Suprapubic skin (tissue), 4 donors: ENCODE measurements at places on chromosomes 16 and 17.

DNA sequence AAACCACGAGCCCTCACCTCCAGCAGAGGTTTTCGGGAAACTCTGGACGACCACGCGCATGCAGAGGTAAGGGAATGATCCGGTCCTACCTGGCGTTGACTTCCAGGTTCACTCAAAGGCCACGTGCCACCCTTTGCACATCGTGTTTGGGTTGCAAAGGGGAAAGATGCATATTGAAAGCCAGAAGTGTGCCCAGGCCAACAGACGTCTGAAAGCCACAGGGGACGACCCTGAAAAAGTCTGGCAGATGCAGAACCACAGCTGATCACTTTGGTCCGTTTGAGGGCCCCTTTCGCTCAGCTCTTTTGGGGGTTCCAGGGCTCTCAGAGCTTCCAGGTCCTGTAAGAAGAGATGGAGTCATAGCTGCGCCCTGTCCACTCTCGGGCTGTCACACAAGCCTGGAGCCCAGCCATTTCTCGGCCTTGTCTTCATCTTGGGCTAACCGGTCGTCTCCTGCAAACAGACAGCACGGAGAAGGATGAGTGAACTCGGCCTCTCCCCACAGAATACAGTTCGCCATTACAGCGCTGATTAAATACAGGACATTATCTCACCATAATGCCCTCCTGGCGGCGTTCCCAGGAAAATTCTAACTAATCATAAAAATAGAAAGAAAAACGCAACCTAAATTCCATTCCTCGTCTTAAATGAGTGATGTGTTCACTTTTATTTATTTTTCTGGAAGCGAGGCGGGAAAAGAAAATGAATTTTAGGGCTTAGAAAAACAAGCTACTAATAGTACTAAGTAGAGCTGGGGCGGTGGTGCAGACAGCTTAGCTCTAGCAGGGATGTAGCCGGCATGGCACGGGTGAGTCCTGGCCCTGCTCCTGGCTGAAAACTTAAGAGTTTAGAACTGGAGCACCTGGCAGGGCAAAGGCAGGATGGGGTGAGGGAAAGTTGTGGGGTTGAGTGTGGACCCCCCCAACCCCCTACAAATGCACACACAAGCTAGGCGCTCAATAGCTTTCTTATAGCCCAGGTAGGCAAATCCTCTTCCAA lies 45.5 kb upstream of the ZFHX3 start:
- DNase-seq, result no peak

DNA sequence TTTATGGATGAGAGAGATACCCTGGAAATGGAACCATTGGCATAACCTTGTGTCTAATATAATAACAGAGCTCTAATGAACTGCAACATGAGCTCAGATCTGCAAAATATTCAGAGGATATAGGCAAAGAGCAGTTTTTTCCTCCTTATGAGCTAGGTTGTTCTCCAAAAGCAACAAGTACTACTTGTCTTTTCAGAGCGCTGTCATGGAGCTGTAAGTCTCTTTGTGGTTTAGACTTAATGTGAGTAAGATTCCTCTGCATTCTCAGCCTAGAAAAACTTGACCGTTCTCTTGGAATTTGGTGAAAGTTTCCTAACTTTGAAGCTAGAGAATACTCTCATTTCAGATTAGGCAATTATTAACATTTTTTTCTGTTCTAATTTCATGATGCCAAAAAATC lies 85.2 kb downstream of the FTO start:
- DNase-seq, result no peak

DNA sequence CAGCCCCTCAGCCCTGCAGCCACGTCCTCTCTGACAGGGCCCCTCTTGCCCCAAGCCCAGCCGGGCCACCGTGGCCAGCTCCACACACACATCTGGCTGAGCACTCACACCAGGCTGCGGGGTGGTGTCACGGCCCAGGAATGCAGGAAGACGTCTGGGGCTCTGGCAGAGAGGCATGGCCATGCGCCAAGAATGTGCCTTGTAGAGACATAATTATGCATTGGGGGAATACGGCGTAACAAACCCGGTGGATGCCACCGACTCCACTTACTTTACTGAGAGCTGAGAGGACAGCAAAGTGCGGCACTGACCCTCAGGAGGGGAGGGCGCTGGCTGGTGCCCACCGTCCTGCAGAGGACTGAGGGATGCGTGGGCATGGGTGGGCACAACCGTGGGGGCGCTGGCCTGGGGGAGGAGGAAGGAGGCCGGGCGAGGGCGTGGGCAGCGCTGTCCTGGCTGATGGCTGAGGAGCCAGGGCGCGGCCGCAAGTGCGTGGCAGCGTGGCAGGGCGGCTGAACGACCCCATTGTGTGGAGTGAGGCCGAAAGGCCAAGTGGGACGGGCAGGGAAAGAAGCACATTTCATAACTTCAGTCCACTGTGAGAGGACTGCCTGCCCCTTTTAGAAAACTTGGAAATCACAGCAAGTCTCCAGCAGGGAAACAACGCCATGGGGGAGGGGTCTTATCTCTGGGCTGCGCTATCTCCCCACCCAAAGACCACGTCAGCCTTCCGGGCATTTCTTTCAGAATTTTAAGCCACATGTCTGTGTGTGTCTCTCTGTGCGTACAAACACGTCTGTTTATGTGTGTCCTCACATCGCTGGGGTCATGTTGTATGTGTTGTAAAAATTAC lies 30.6 kb downstream of the METRNL start:
- peak; percentile 97 for DNase-seq

GRCh38 chr17:69870751-69871199 lies 204.2 kb upstream of the KCNJ16 start:
- no peak for DNase-seq

DNA sequence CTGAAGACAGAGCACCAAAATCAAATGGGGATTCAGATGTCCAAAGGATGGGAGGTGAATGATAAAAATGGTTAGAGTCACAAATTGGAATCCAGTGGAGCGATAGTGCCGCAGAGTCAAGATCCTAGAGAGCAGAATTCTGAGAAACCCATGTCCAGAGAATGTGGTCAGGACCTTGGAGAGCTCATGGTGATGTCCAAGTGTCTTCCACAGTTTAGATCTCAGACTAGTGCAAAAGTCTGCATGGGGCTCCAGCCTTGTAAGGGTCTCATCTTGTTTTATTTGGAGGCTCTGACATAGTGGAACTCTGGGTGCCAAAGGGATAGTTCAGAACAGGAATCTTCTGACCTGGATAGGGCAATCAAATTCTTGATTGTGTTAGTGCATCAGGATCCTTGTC lies 245.9 kb upstream of the HSBP1 start:
- DNase-seq, result no peak
